ENCODE measurements at places on chromosomes 13 and 19. TPM values are rescaled to one million over a fixed set of nuclear protein-coding genes. Genes with fewer than 3 reads are reported as not detected.

Gene JAK3
- total RNA-seq = 0.78 TPM

Gene ZNF581
- total RNA-seq = 14.4 TPM

Gene TMPRSS9
- total RNA-seq = not detected

Gene CATSPERD
- not detected for total RNA-seq

Gene HOMER3
- 48.5 TPM for total RNA-seq

Gene CD177
- 0.85 TPM for total RNA-seq

Gene FAM32A
- total RNA-seq = 102 TPM

Gene DENND1C
- 0.07 TPM for total RNA-seq

Gene TGFB1
- 5.5 TPM for total RNA-seq

Gene GGN
- total RNA-seq = under 0.01 TPM

Gene VSTM2B
- total RNA-seq = not detected

Gene ZNF480
- total RNA-seq = 3.4 TPM

Gene MYH14
- 3.1 TPM for total RNA-seq

Gene HRC
- total RNA-seq = not detected

Gene ANGPTL8
- not detected for total RNA-seq

Gene TLE2
- total RNA-seq = 0.34 TPM

Gene ZNF430
- 8.2 TPM for total RNA-seq

Gene OR4F17
- not detected for total RNA-seq

Gene LYPD5
- total RNA-seq = 16.4 TPM

Gene ITGBL1
- total RNA-seq = 1.0 TPM

Gene SIGLECL1
- total RNA-seq = not detected

Gene PSG2
- not detected for total RNA-seq
